ENCODE measurements at places on chromosomes 3 and 15.

- DNase-seq: no peak
These were observed 201.4 kb upstream of the ARHGEF26 start for GRCh38 chr3:153919773-153920172.

DNA sequence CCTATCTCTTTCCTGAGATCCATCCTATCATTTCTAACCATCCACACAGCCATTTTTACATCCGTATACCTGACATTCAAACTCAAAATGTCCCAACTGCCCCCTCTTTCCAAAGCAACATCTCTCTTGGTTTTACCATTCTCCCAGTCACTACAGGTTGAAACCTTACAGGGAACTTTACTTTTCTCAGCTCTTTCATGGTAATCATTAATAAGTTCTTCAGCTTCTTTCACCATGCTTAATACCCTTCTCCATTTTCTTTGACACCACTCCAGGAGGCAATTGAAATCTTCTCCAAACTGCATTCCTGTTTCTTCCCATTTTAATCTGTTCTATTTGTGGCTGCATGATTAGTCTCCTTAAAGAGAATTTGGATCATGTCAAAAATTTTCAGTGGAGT lies 352.5 kb downstream of the GAP43 start:
- DNase-seq: no peak

GRCh38 chr3:9216736-9217135 lies 32.7 kb downstream of the SRGAP3 start:
- no peak for DNase-seq

DNA sequence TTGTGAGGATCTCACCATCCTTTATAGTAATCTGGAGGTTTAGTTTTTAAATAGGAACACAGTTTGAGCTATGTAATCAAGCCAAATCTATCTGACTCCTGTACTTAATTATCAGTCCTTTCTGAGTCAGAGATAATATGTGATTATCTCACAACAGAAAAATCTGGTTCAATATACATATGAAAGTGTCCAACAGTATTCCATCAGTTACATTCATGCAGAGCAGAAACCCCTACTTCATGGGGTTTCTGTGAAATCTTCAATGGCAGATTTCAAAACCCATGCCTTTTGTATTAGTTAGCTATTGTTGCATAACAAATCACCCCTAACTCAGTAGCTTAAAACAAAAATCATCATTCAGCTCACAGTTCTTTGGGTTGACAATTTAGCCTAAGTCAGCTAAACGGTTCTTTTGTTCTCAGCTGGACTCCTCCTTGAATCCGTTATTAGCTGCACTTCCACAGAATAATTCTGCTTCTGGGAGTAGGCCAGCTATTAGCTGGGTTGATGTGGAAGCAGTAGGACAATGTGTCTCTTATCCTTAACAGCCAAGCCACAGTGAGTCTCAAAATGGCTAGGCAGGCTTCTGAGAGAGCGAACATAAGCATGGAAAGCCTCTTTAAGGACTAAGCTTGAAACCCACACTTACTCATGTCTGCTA lies 42.9 kb upstream of the ARPP21 start:
- DNase-seq: no peak

- no peak for DNase-seq
These were observed 61.0 kb downstream of the TMEM44 start for GRCh38 chr3:194572143-194572789.

DNA sequence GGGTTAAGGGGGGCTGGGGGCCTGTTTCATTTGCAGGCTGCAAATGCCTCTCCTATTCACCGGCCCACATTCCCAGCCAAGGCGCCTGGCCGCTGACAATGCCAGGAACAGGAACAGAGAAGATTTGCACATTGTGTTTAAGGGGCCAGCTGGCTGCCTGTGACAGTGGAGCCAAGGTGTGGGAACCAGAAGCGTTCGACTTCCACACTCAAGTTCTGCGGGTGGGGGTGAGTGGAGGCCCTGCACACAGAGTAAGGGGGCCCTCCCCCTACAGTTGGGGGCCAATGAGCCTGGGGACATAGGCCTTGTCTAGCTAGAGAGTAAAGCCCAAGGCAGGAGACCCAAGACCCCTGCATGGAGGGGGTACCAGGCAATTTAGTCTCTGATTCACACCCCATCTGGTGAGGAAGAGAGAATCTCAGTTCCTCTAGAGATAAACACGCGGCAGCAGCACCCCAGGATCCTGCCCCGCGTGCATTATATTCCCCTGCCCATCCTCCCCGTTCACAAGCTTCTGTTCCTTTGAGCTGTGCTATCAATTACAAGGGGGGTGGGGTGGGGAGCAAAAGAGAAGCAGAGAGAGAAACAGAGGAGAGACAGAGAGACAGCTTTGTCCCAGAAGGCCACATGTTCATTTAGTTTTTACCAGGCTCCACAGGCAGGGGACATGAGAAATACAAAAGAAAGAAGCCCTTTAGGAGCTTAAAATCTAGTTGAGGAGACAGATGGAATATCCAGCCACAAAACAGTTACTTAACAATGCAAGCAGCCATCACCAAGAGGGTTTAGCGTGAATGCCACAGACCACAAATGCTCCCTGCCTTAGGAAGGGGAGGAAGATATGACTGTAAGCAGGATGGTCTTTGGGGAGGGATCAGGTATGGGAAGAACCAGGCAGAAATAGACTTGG lies 9.2 kb downstream of the IGDCC3 start:
- no peak for DNase-seq

GRCh38 chr3:186909078-186909853 lies 21.1 kb upstream of the ST6GAL1 start:
- peak; percentile 53 for DNase-seq

DNA sequence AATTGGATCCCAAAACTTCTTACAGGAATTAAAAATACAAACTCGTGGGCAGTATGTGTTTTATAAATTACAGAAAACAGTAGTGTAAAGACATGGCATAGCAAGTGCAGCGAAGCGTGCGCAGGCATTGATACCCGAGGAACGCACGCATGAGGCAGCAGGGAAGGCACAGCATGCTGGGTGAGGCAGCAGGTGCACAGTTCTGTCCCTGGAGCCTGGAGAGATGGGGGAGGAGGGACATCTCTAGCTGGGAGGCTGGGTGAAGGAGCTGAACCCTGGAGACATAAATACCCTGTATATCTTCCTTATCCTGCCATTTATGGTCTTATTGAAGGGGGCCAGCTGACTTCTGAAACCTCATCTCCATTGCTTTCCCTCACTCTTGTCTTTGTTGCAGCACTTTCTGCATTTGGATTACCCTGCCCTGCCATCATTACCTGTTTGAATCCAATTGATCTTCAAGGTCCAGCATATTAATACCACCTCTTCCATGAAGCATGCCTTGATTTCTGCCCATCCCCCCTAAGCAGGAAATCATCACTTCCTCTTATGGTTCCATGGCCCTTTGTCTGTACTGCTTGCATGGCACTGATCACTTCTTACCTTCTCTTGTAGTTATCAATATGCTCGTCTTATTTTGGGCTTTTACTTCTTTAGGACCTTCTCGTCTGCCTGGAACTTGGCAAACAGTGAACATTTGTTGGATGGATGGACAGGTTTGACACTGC lies 20.5 kb downstream of the LPP start:
- DNase-seq: no peak

- DNase-seq: no peak
These were observed 27.0 kb downstream of the SHQ1 start for GRCh38 chr3:72821161-72821781.

DNA sequence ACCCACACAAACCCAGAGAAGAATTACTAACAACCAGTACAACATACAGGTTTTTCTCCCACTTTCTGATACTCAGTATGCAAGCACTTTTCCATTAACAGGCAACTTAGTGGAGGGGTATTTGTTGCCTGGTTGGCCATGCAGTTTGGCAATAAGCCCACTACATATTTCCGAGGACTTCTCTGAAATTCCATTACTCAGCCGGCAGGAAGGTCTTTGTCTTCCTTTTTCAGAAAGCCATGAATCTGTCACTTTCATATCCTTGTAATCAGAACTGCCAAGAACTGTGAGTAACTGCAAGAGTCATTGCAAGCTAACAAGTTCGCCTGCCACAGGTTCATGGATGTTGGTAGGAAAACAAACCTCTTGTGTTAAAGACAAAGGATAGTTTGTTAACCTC lies 422.3 kb upstream of the ROBO1 start:
- DNase-seq: no peak

- no peak for DNase-seq
These were observed 11.3 kb upstream of the DLG1 start for GRCh38 chr3:197309528-197310361.

DNA sequence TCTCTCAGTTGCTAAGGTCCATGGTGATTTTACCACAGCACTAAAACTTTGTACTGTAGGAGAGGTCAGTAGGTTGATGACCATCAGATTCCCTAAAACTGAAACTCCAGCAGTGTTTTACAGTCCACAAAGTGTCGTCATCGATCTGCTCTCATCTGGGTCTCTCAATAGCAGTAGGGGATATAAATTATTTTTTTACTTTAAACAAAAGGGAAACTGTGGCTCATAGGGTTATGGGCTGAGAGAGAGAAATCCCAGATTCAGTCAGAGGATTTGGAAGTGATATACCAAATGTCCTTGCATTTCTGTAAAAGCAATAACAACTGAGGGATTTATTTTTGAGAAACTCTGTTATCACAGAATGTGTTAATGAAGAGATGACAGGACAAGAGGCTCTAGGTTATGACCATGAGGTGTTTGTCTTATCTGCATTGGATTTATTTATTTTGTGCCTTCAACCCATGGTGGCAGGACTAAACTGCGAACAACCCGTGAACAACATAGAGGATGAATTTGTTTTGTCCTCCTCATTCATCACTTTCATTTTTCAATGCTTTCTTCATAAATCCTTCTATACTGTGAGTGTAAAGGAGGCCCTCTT lies 869.7 kb downstream of the OTOL1 start:
- DNase-seq: no peak

DNA sequence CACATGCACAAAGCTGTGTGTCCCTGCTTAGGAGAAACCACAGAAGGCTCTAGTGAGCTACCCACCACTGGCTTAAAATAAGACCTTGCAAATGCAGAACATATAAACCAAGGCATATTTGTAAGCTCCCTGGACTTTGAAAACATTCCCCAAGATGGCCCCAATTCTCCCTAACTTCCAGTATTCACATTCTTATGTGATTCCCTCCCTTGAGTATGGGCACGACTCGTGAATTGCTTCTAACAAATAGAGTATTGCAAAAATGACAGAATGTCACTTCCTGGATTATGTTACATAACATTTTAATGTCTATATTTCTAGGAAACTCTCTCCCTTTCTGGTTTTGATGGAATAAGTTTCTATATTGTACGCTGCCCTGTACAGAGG lies 131.8 kb upstream of the MCTP2 start:
- no peak for DNase-seq

DNA sequence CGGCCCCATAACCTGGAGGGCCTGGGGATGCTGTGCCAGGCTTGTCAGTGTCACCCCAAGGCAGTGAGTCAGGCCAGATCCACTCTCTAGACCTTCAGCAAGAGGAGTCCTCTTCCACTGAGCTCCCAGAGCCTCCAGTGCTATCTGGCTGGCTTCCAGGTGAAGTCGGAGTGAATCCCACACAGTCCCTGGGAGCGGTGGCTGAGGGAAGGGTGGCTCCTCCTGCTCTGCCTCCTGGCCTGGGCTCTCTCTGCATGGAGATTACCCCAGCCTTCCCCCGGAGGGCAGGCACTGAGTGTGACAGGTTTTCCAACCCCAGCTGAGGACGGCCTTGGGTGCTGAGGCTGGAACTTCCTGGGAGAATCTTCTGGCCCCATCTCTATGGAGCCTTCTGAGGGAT lies 82.7 kb downstream of the EPHB1 start:
- no peak for DNase-seq

GRCh38 chr3:468172-468571 lies 271.6 kb downstream of the CHL1 start:
- DNase-seq: no peak

DNA sequence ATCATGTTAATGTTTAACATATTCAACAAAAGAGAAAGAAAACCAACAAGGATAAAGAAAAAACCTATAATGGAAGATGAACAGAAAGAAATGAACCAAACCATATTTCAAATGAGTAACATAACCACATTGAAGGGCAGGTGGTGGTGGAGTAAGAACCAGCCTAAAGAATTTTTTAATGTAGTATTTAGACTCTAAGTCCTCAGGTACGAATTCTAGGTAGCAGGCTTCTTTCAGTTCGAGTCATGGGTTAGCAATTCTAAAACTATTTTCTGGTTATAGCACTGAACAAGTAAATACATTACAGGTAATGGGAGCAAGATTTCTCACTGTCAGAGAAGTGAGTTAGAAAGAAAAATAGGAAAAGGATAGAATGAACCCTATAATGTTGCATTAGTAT lies 24.4 kb downstream of the DCBLD2 start:
- DNase-seq: no peak

DNA sequence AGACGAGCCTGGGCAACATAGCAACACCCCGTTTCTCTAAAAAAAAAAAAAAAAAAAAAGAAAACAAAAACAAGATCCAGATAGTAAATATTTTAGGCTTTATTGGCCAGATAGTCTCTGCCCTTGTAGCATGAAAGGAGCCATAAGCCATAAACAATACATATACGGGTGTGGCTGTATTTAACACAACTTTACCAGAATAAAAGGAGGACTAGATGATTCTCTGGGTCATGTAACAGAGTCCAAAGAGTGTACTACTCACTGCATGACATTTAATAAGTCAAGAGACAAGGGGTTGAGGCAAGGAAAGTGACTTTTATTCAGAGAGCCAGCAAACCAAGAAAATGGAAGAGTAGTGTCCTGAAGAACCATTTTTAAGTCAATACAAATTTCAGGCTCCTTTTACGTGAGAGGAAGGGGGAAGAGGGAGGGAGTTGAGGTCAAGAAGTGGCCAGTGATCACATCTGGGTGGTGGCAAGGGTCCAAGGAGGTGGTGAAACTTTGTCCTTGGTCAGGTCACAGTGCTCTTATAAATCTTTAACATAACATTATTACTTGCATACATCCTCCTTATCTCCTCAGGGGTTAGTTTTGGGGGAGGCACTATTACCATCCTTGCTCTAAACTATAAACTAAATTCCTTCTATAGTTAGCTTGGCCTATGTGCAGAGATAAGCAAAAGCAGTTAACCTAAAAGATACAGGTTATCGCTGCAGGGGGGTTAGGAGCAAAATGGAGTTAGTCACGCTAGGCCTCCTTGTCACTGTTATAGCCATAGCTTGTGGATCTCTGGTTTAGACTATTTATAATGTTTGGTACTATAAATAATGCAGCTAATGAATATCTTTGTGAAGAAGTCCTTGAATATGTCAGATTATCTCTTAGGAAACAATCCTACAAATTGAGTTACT lies 46.1 kb downstream of the METTL6 start:
- no peak for DNase-seq

GRCh38 chr15:45439521-45440260 lies 61.3 kb upstream of the GATM start:
- DNase-seq: no peak

GRCh38 chr3:195044411-195044810 lies 226.5 kb downstream of the XXYLT1 start:
- DNase-seq: no peak

- no peak for DNase-seq
These were observed 9.1 kb downstream of the VPS8 start for GRCh38 chr3:184821034-184821433.

- DNase-seq: no peak
These were observed 297.2 kb downstream of the ARPP21 start for GRCh38 chr3:35936571-35936970.

- DNase-seq: peak; percentile 32
These were observed 1.1 kb downstream of the ZBTB20 start for GRCh38 chr3:115146032-115146417.

Measured in activated T-cell treated with anti-CD3 and anti-CD28 coated beads for 48 hours (primary cell).